ENCODE measurements at places on chromosomes 6 and 20.

DNA sequence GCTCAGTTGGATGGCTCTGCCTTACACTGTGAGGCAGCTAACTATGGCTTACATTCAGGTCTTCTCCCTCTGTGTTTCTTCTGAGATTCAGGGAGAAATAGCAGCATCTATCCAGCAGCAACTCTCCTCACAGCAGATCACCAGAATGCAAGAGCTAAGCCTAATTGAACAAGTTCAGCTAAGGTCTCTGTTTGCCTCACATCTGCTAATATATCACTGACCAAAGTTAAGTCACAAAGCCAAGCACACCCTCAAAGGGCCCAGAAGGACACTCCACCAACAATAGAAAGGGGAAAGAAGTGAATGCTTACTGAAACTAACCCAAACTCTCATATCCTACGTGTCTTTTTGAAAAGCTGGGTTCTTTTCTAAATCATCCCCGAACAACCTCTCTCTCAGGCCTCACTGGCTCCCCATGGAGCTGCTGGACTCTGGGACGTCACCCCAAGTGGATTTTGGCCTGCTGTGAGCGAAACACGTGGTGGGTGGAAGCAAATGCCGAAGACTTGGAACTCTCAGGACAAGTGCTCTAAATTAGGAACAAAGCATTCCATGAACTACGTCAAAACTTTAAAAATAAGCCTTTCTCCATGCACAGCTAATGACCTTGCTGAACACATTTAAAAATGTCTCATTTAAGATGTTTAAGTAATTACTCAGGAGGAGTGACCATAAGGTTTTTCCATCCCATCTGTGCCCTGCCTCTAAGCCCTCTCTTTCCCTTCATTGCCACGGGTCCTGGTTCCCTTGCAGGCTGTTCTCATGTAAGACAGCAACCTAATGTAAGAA, 167.5 kb upstream of the PLCB4 start:
- no peak for DNase-seq

DNA sequence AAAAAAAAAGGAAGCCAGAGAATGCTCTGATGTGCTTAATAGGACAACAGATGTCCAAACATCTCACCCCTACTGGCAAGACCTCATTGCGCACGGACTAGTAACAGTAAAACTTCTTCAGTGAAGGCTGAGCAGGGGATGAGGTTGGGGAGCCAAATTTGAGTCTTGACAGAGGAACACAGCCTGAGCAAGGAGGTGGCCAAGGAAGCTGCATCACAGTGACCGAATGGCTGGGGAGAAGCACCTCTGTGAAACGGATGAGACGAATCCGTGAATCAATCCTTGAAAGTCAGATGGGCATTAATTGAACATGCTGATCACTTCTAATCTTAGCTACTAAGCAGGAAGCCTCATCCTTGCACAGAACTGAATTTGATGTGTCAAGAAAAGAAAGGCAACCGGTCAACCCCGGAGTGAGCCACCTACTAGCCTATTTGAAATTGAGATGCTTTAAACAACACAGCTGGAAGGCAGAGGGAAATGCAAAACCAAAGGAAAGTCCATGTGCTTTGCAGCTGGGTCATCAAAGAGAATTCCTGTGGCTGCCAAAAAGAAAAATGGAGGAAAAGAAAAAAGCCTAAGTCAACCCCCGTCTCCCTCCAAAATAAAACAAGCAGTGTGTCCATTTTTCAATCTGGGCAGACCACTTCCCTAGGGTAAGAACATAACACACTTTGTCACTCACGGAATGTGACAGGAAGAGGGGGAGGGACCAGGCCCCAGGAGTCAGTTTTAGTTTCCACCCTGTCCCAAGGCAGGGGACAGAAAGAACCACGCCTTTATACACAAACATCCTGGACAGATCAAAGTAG, 29.5 kb downstream of the PXDC1 start:
- DNase-seq = no peak

GRCh38 chr6:29747688-29748250, 24.5 kb downstream of the HLA-F start:
- no peak for DNase-seq

- no peak for DNase-seq
Observed at GRCh38 chr6:162154001-162154400, 573.6 kb downstream of the PRKN start.

Measured in NCI-H2081 treated with DMSO at 0.1 percent for 48 hours (cell line).